ENCODE measurements at places on chromosomes 7 and 10.

GRCh38 chr7:45174966-45175765, 17.6 kb downstream of the RAMP3 start:
- H3K4me1 ChIP-seq: no peaks in the 10 kb centered on the region
- H3K27ac ChIP-seq: no peak overlapping the region
- H3K27me3 ChIP-seq: no peaks in the 10 kb centered on the region
- H3K4me3 ChIP-seq: no peak overlapping the region
- no peak for DNase-seq

- no peak for DNase-seq
- H3K4me3 ChIP-seq: peak within 1 kb of the TSS; percentile 78
- H3K27ac ChIP-seq: peak within 1 kb of the TSS; percentile 91
- H3K4me1 ChIP-seq: peaks cover 40% of the 10 kb centered on the region
- no peaks in the 10 kb centered on the region for H3K36me3 ChIP-seq
- peaks cover 14% of the 10 kb centered on the region for H3K27me3 ChIP-seq
These were observed at the start of gene COBL for GRCh38 chr7:51316666-51317581. Gene COBL, minus strand, starts transcription at chr7:51316809. Its CDS starts 176 bp downstream, at chr7:51316633.

GRCh38 chr7:81234896-81235295, 316.0 kb upstream of the SEMA3C start:
- no peak overlapping the region for H3K4me3 ChIP-seq
- no peaks in the 10 kb centered on the region for H3K36me3 ChIP-seq
- peaks cover 22% of the 10 kb centered on the region for H3K4me1 ChIP-seq
- no peak for DNase-seq
- H3K27me3 ChIP-seq: no peaks in the 10 kb centered on the region

DNA sequence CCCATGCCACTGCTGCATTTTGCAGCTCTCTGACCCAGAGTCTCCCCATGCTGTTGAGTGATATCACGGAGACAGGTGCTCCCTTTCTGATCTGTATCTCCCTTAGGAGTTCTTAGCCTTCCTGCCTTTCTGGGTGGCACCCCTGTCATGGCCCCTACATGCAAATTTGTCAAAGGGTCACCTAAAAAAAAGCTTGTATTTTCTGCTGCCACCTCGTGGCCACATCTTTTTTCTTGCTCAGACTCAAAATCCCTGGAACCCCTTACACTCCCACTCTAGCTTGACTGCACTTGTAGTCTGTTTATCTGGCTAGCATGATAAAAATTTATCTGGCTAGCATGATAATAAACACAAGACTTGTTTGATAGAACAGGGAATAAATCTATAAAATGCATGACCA, 809.1 kb downstream of the SORCS1 start:
- DNase-seq: peak; percentile 2
- no peaks in the 10 kb centered on the region for H3K36me3 ChIP-seq
- H3K4me3 ChIP-seq: no peak overlapping the region
- H3K27me3 ChIP-seq: no peaks in the 10 kb centered on the region
- H3K27ac ChIP-seq: no peak overlapping the region
- no peaks in the 10 kb centered on the region for H3K4me1 ChIP-seq

DNA sequence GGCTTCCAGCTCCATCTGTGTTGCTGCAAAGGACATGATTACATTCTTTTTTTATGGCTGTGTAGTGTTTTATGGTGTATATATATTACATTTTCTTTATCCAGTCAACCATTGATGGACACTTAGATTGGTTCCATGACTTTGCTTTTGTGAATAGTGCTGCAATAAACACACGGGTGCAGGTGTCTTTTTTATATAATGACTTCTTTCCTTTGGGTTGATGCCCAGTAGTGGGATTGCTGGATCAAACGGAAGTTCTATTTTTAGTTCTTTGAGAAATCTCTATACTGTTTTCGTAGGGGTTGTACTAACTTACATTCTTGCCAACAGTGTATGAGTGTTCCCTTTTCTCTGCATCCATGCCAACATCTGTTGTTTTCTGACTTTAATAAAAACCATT, 189.7 kb downstream of the ACTR3B start:
- H3K36me3 ChIP-seq: no peaks in the 10 kb centered on the region
- no peak overlapping the region for H3K27ac ChIP-seq
- DNase-seq: peak; percentile 2
- no peaks in the 10 kb centered on the region for H3K4me1 ChIP-seq
- no peak overlapping the region for H3K4me3 ChIP-seq
- no peaks in the 10 kb centered on the region for H3K27me3 ChIP-seq

DNA sequence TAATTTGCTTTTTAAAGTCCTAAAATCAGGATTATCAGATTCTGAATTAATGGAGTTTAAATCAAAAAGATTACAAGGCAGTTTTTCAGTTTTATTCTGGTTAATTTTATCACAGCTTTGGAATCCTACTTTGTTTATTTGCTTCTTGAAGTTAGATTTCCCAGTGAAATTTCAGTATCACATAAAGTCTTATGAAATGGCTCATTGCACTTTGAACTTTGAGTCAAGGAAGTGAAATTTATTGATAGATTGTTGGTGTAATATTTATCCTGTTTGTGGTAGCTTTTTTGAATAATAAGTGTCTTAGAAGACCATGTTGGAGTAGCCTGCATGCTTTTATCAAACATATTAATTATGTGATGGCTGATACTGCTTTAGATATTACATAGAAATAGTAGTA, 92.6 kb downstream of the PTEN start:
- H3K27me3 ChIP-seq: no peaks in the 10 kb centered on the region
- H3K27ac ChIP-seq: no peak overlapping the region
- H3K4me3 ChIP-seq: no peak overlapping the region
- H3K36me3 ChIP-seq: peaks cover 10% of the 10 kb centered on the region
- peak; percentile 22 for DNase-seq

GRCh38 chr7:81190997-81191768, 272.3 kb upstream of the SEMA3C start:
- H3K4me1 ChIP-seq: no peaks in the 10 kb centered on the region
- H3K27me3 ChIP-seq: no peaks in the 10 kb centered on the region
- no peak overlapping the region for H3K27ac ChIP-seq
- H3K4me3 ChIP-seq: no peak overlapping the region

- peak overlapping the region; percentile 89 for H3K4me3 ChIP-seq
- no peak overlapping the region for H3K27ac ChIP-seq
- H3K4me1 ChIP-seq: peaks cover 15% of the 10 kb centered on the region
These were observed 1.8 kb downstream of the CCDC6 start for GRCh38 chr10:59904426-59905065.

- peak; percentile 19 for DNase-seq
- H3K27ac ChIP-seq: no peak overlapping the region
- H3K36me3 ChIP-seq: peaks cover 5% of the 10 kb centered on the region
These were observed 55.2 kb upstream of the DDC start for GRCh38 chr7:50620433-50620832.

- H3K4me3 ChIP-seq: no peak overlapping the region
- DNase-seq: no peak
- H3K27me3 ChIP-seq: no peaks in the 10 kb centered on the region
- H3K36me3 ChIP-seq: no peaks in the 10 kb centered on the region
- no peak overlapping the region for H3K27ac ChIP-seq
- H3K4me1 ChIP-seq: no peaks in the 10 kb centered on the region
These were observed 100.4 kb downstream of the ANKRD7 start for GRCh38 chr7:118324790-118325449.

DNA sequence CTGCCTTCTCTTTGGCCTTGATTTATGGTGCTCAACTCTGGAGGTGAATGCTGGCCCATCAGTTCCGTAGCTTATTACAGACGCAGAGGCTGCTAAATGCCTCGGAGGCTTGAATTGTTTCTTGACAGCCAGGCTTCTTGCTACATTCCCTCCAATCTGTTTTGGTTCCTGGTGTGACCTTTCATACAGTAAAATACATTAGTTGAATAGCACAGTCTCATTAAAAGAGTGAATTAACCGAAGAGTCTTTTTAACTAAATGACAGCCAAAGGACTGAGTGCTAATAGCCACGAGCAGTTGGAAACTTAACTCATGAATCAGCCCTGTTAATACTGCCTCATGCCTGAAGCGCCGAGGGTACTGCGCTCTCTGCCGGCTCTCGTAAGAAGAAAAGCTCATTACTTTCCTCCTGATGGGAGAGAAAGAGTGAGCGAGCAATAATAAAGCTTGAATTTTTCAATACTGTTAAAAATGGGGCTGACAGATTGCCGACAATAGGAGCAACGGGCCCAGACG, 236.4 kb upstream of the GPR26 start:
- H3K4me1 ChIP-seq: no peaks in the 10 kb centered on the region
- H3K27me3 ChIP-seq: peaks cover 45% of the 10 kb centered on the region
- no peak for DNase-seq

DNA sequence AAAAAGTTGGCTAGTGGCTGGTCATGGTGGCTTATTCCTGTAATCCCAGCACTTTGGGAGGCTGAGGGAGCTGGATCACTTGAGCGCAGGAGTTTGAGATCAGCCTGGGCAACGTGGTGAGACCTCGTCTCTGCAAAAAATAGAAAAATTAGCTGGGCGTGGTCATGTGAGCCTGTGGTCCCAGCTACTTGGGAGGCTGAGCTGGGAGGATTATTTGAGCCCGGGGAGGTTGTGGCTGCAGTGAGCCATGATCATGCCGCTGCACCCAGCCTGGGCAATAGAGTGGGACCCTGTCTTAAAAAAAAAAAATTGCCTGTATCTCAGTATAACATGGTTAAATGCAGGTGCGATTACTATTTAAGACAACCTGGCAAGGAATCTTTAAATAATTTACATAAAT, 61.0 kb downstream of the ADD3 start:
- no peaks in the 10 kb centered on the region for H3K36me3 ChIP-seq
- no peak overlapping the region for H3K27ac ChIP-seq
- H3K4me1 ChIP-seq: peaks cover 13% of the 10 kb centered on the region
- H3K27me3 ChIP-seq: no peaks in the 10 kb centered on the region
- no peak overlapping the region for H3K4me3 ChIP-seq

- H3K27ac ChIP-seq: no peak overlapping the region
- no peaks in the 10 kb centered on the region for H3K4me1 ChIP-seq
- H3K27me3 ChIP-seq: no peaks in the 10 kb centered on the region
- H3K36me3 ChIP-seq: no peaks in the 10 kb centered on the region
- no peak for DNase-seq
These were observed 133.3 kb downstream of the VTI1A start for GRCh38 chr10:112580267-112580666.

DNA sequence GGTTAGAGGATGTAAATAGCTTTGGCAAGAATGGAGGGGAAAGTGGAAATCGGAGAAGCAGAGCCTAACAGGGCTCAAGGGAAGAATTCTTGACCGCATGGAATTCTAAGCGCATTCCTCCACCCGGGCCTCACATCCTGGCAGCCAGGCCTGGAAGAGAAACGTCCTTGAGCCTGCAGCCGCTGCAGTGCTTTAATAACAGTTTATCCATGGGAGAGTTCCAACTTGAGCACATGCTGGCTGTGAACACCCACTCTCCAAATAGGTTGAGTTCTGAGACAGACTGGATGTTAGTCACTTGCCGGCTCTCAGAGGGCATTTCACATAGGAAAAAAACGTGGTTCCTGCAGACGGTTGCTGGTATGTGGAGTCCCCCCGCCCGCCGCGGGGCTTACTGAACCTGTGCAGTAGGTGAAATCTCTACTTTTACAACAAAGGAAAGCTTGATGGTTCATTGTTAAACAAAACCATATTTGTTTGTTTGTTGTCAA, 61.4 kb upstream of the STEAP1B start:
- no peaks in the 10 kb centered on the region for H3K27me3 ChIP-seq
- H3K27ac ChIP-seq: peak overlapping the region; percentile 71

- H3K36me3 ChIP-seq: no peaks in the 10 kb centered on the region
- no peak overlapping the region for H3K4me3 ChIP-seq
- H3K27me3 ChIP-seq: no peaks in the 10 kb centered on the region
- peaks cover 5% of the 10 kb centered on the region for H3K4me1 ChIP-seq
- H3K27ac ChIP-seq: no peak overlapping the region
These were observed 122.7 kb downstream of the SFMBT2 start for GRCh38 chr10:7288060-7288690.

DNA sequence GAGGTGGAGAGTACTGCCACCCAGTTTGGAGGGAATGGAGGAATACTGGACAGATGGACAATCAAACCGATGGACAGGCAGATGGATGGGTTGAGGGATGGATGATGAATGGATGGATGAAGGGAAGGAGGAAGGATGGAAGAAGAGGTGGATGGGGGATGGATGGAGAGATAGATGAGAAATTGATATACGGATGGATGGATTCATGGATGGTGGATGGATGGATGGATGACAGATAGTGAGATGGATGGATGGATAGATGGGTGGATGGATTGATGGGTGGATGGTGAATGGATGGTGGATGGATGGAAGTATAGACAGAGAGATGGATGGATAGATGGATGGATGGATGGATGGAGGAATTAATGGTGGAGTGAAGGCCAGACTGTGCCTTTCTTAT, 42.6 kb downstream of the ALOX5 start:
- H3K36me3 ChIP-seq: peaks cover 2% of the 10 kb centered on the region
- DNase-seq: no peak
- H3K4me1 ChIP-seq: peaks cover 26% of the 10 kb centered on the region
- no peak overlapping the region for H3K27ac ChIP-seq
- H3K27me3 ChIP-seq: no peaks in the 10 kb centered on the region

DNA sequence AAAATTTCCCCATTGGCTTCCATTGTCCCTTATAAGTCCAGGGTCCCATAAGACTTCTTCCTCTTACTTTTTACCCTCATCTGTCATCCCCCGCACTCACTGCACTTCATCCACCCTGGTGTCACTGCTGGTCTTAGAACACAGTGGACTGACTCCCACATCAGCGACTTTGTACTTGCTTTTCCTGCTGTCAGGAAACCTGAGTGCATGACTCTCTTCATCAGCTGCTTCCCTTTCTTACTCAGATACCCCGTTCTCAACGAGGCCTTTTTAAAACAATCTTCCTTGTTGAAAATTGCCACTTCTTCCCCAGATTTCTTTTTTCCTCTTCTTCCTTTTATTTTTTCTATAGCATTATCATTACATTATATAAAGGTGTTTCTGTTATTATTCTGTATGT, 305.4 kb downstream of the SDK1 start:
- no peaks in the 10 kb centered on the region for H3K36me3 ChIP-seq
- H3K27me3 ChIP-seq: no peaks in the 10 kb centered on the region

- DNase-seq: peak; percentile 34
- peak overlapping the region; percentile 93 for H3K27ac ChIP-seq
- no peaks in the 10 kb centered on the region for H3K27me3 ChIP-seq
- H3K36me3 ChIP-seq: no peaks in the 10 kb centered on the region
- peaks cover 12% of the 10 kb centered on the region for H3K4me1 ChIP-seq
These were observed 482 bp downstream of the CCDC6 start for GRCh38 chr10:59905731-59906416.

DNA sequence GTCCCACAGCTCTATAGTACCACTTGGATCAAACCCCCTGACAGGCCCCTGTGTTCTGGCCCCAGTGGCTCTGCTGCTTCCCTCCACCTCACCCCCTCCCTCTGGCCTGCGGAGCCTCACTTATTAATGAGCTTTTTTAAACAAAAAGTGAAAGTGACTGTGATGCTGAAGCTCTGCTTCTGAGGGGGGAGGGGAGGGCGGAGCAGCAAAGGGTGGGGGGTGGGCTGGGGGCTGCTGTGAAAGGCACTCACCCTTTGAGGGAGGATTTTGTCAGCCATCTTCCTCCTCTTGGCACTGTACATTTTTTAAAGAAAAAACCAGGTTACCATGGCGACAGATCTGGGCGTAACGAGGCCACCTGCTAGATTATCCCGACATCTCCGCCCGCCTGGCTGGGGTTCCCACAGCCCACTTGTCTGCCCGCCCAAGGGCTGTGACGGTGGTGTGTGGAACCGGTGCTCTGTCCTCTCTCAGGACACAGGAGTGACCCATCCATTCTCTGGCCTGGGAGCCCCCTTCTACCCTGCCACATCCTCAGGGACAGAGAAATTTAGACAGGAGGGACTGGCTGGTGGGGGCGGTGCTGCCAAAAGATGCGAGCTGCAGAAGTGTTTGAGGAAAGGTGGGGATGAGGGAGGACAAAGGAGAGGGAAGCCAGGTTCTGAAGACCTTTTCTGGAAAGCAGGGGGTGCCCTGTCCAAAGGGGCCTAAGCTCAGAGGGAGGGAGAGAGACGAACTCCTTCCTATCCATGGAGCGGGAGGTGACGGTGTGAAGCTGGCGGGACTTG, 4.9 kb downstream of the SMARCD3 start:
- no peak overlapping the region for H3K27ac ChIP-seq
- no peak for DNase-seq
- H3K36me3 ChIP-seq: peaks cover 28% of the 10 kb centered on the region
- H3K4me3 ChIP-seq: no peak overlapping the region
- peaks cover 2% of the 10 kb centered on the region for H3K27me3 ChIP-seq
- peaks cover 7% of the 10 kb centered on the region for H3K4me1 ChIP-seq
